ENCODE measurements at places on chromosomes 13 and 19.

- peak; percentile 66 for DNase-seq
These were observed 10.9 kb upstream of the ADGRE5 start for GRCh38 chr19:14370169-14370939.

- DNase-seq, result no peak
These were observed 352.9 kb downstream of the FOXO1 start for GRCh38 chr13:40313269-40314200.

GRCh38 chr13:96996107-96996506 is 1.8 kb upstream of the OXGR1 start:
- no peak for DNase-seq

DNA sequence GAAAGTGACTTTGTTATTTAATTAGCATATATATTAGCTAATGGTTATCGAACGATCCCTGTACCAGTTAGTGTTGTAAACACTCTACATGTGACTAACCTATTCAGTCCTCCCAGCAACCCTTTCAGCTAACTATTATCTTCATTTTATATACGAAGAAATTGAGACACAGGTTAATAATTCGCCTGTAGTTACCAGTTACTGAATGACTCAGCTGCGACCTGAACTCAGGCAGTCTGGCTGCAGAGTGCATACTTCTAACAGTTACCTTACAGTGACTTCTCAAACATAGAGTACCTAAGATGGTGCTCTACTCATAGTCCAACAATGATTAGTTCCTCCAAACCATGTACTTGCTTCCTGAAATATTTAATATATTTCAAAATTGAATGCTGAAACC is 117.7 kb downstream of the FNDC3A start:
- no peak for DNase-seq

DNA sequence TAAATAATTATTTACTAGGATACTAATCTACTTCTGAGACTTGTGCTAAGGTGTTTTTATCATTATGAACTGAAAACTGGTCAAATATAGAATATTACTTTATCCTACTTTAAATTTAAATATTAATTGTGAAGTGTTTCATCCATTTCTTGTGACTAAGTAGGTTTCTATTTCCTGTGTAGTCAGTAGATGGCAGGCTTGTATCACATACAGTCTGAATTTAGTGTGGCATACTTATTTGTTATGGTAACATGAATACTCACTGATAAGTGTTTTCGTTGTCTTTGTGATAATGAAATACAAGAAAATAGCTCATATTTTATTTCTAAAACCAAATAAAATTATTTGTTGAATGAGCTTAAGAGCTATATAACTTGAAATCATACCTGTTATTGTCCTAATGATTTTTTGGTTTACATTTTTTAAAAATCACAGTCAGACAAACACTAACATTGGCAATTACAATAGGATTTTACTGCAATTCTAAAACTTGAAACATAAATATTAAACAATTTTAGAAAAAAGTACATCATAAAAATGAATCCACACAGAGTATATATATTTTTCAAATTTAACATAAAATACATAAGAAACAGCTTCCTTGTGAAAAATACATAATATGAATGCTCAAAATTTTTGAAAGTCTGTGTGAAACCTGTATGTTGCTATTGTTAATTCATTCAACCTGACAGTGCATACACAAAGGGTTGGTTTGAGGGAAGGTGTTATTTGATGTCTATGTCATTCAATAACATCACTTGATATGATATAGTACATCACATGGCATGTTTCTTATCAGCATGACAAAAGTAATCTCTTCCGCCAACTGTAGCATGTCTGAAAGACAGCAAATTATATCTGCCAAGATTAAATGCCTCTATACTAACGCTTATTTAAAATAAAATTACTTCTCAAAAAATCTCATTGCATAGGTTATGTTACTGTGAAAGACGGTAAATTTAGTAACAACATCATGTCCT is 904.8 kb upstream of the PCDH20 start:
- DNase-seq, result no peak

DNA sequence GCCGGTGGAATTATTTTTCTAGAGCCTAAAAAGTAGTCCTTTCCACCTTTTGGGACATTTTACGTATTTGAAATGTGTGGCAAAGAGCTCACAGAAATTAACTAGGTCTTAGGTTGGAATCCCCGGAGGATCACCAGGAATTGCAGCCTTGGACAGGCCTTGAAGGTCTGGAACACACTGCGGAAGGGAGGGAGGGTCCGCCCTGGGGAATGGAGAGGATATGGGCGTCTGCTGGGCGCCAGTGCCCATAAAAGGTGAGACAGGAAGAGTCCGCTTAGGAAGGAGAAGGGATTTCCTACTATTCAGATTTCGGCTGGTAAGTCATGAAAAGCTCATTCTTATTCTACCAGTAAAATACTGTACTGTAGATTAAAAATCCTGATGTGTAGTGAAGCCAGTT is 111.9 kb downstream of the COL4A2 start:
- DNase-seq, result no peak

GRCh38 chr19:42279155-42279901 is 10.3 kb downstream of the CIC start:
- no peak for DNase-seq

DNA sequence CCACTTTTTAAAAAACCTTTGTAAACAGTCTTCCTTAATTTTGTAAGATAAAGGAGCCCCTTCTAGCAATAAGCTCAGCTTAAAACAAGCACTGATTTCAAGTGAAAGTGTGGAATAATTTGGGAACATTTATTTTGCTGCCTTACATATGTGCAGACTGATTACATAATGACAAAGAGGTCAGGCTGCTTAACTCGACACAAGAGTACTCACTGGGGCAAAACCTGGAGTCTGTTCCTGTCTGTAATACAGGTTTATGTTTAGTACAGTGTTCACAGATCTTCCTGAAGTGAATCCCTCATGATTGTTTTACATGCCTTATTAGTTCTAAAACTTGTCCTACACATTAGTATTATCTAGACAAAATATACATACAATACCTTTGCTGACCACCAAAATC is 609.8 kb downstream of the LMO7 start:
- DNase-seq, result no peak

GRCh38 chr13:107025991-107026390 is 458.1 kb upstream of the ARGLU1 start:
- no peak for DNase-seq

- DNase-seq, result no peak
These were observed 7.8 kb downstream of the MKNK2 start for GRCh38 chr19:2043251-2043641.

- DNase-seq, result no peak
These were observed 8.0 kb upstream of the POU2F2 start for GRCh38 chr19:42140125-42140754.

DNA sequence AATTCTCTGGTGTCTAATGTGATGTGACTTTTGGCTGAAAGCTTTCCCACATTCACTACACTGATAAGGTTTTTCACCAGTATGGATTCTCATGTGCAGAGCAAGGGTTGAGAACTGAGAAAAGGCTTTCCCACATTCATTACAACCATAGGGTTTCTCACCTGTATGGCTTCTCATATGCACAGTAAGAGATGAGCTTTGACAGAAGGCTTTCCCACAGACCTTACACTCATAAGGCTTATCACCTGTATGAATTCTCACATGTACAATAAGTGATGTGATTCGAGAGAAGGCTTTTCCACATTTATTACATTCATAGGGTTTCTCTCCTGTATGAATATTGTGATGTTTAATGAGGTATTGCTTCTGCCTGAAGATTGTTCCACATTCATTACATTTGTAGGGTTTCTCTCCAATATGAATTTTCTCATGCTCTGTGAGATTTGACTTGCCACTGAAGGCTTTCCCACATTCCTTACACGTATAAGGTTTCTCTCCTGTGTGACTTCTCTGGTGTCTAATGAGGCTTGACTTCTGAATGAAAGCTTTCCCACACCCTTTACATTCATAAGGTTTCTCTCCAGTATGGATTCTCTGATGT is 14.0 kb downstream of the ZNF260 start:
- DNase-seq, result no peak

DNA sequence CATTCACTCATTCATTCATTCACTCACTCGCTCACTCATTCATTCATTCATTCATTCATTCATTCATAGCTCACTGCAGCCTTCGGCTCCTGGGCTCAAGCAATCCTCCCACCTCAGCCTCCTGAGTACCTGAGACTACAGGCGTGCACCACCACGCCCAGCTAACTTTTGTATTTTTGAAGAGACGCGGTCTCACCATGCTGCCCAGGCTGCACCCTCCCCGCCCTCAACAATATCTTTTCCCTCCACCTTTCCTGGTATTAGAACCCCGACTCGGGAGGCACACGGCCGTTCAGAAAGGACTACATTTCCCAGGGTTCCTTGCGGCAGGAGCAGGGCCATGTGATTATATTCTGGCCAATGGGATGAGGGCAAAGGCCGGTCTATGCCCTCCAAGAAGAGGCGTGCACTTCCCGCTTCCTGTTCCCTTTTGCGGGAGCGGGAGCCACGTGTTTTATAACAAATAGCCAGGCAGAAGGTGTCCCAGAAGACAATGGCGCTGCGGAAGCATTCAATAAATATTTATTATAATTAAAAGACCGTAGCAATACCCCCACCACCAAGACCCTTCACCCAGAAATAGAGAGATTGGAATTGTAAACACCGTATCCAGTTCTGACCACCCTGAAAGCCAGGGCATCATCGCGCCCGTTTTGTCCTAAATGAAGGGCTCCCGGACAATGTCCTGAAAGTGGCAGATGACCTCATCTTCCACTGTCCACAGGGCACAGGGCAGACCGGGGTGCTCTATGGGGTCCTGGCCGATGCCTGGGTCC is 15.9 kb downstream of the TICAM1 start:
- peak; percentile 78 for DNase-seq

DNA sequence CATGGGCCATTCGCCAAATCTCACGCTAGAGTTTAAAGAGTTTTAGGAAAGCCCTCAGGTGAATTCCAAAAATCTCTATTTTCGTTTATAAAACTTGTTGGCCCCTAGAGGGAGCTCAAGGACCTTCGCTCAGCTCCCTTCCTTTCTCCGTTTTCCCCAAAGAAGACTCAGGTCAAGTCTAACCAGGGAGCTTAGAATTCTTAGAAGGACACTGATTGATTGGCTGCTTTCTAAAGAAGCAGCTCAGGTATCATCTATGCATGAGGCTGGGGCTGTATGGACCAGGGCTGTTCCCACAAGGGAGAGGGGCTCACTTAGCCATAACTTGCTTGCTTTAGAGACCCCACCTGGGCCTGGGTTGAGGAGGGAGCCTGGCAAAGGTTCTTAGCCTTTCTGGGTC is 20.5 kb downstream of the DZIP1 start:
- DNase-seq, result peak; percentile 42

GRCh38 chr19:29854033-29854432 is 42.2 kb downstream of the CCNE1 start:
- DNase-seq, result no peak

DNA sequence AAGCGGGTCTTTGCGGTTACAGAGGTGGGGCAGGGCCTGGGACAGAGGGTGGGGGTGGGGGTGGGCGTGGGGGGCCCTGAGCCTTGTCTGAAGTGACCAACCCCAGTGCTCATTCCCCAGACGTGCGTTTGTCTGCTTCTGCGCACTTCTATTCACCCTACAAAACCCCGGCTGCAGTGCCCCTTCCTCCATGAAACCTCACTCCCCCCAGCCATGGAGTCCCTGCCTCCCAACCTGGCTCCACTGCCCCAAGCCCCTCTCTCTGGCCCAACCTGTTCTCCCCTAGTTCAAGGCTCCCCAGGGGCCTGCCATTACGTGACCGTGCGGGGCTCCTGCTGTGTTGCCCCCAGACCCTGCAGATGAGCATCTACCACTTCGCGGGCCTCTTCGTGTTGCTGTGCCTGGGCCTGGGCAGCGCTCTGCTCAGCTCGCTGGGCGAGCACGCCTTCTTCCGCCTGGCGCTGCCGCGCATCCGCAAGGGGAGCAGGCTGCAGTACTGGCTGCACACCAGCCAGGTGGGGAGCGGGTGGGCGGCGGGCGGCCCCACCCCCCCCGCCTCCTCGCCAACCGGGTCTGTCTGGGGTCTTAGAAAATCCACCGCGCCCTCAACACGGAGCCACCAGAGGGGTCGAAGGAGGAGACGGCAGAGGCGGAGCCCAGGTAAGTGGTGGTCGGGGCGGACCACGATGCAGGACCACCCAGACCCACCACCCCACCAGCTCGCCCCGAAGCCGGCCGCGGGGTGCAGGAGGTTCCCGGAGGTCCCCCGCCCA is 8.2 kb downstream of the GRIN3B start:
- DNase-seq, result no peak

DNA sequence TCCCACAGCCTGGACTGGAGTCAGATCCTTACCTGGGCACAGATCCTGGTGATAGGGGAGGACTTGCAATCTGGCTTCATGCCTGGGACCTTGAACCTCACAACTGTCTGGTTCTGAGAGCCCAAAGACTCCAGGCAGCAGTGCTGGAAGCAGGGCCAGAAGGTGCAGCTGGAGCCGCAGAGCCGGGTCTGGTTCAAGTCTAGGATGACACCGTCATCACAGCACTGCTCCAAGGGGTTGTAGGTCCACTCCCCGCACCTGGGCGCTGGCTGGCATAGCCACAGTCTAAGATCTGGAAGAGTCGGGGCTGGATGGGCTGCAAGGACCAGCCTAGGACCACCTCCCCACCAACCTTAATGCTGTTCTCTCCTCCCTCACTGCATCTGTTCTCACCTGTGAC is 677 bp downstream of the IGFL4 start:
- no peak for DNase-seq

DNA sequence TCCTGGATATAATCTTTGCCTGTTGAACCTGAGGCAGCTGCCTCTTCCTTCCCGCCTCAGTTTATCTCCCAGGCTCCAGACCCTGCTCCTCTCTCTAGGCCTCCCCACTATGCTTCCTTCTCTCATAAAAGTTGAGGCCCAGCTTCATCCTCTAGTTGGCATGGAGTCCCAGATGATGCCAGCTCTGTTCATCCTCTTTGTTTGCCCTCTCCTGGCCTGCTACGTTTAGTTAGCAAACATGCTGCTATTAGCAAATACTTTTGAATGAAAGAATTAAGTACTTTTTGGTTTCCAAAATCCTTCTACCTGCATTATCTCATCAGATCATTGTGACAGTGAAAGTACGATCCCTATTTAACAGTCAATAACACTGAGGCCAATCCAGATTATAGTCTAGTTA is 472.5 kb downstream of the COG6 start:
- no peak for DNase-seq

- DNase-seq, result no peak
These were observed 44.5 kb downstream of the SLC7A9 start for GRCh38 chr19:32824916-32825608.

GRCh38 chr13:111342721-111343120 is 22.3 kb downstream of the TEX29 start:
- no peak for DNase-seq

- DNase-seq, result no peak
These were observed 9.7 kb downstream of the DPY19L3 start for GRCh38 chr19:32415246-32415645.

GRCh38 chr19:6210091-6210490 is 69.7 kb downstream of the MLLT1 start:
- no peak for DNase-seq

DNA sequence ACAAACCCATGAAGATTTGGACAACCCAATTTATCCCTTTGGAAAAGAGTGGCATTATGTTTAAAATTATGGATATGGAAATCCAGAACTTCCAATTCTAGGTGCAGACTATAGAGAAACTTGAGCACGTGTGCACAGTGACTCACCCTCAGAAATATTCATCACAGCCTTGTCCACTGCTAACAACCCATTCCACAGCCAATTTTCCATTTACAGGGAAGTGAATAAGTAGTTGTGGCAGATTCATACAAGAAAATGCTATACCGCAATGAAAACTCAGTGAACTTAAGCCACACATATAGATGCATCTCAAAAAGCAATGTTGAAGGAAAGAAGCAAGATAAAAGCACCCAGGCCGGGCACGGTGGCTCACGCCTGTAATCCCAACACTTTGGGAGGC is 133.3 kb downstream of the USP12 start:
- no peak for DNase-seq

- no peak for DNase-seq
These were observed 55.9 kb upstream of the LATS2 start for GRCh38 chr13:21117104-21117809.

Data from CD4-positive, alpha-beta T cell treated with Interleukin-2 at 100 ng/mL for 4 hours (primary cell).